Stimulated activated CD8-positive, alpha-beta memory T cell treated with anti-CD3 and anti-CD28 coated beads, Interleukin-15, amount 100 ng/mL, for 4 hours (primary cell): ENCODE measurements at places on chromosomes 7 and 10.

GRCh38 chr7:106584914-106585759 is 75.8 kb downstream of the CCDC71L start:
- DNase-seq = no peak

GRCh38 chr7:142746264-142746663 is 3.0 kb upstream of the PRSS1 start:
- no peak for DNase-seq

- no peak for DNase-seq
Observed at GRCh38 chr7:16619979-16620408, 25.6 kb downstream of the ANKMY2 start.

DNA sequence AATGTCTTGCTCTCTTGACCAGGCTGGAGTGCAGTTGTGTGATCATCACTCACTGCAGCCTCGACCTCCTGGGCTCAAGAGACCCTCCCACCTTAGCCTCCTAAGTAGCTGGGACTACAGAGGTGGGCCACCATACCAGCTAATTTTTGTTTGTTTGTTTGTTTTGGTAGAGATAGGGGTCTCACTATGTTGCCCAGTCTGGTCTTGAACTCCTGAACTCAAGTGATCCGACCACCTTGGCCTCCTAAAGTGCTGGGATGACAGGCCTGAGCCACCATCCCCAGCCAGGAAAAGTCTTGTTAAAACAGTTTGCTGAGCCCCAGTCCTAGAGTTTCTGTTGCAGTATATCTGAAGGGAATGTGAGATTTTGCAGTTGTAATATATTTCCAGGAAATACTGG is 83.9 kb downstream of the SKIDA1 start:
- no peak for DNase-seq

DNA sequence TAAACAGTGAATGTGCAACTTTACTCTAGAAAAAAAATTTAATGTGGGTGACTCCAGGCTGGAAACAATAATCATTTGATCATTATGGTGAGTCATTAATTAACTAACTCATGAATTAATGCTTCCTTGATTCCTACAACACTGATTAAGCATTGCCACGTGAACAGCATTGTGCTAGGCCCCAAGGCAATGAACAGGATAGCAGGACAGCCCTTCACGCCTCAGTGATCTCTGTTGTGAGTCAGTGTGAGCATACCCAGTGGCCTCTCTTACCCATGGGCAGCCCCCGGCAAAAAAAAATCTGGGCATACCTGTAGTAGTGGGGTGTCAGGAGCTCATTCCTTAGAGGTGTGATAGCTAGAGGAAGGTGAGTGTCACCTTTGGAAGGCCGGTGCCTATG is 76.0 kb downstream of the DENND2A start:
- DNase-seq = no peak

- no peak for DNase-seq
Observed at GRCh38 chr10:93579089-93579488, 12.6 kb downstream of the FFAR4 start.

DNA sequence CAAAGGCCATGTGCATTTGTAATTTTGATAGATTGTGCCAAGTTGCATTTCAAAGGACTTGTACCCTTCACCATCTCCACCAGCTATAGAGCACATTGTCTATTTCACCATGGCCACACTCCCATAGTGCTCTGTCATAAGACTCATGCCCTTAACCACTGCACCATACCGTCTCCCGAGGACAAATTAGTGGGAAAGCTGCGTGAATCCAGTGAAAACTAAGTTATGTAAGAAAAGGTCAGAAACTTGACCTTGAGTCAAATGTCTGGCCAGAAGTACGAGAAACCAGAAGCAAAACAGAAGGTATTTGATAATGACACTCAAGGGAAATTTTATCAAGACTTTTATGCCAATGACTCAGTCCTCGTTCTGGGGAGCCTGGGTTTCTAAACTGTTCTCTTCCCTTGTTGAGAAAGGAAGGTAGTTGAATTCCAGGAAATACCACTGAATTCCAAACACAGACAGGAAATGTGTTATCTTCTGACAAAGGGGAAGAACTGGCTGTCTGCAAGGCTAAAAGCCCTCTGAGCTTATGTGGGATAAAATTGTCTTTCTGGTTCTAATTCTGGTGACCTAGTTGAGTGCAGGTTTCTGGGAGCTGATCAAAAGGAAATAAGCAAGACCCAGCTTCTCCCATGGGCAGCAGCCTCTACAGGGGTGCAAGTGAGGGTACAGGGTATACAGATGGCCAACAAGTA is 49.7 kb downstream of the CDK1 start:
- DNase-seq = no peak

DNA sequence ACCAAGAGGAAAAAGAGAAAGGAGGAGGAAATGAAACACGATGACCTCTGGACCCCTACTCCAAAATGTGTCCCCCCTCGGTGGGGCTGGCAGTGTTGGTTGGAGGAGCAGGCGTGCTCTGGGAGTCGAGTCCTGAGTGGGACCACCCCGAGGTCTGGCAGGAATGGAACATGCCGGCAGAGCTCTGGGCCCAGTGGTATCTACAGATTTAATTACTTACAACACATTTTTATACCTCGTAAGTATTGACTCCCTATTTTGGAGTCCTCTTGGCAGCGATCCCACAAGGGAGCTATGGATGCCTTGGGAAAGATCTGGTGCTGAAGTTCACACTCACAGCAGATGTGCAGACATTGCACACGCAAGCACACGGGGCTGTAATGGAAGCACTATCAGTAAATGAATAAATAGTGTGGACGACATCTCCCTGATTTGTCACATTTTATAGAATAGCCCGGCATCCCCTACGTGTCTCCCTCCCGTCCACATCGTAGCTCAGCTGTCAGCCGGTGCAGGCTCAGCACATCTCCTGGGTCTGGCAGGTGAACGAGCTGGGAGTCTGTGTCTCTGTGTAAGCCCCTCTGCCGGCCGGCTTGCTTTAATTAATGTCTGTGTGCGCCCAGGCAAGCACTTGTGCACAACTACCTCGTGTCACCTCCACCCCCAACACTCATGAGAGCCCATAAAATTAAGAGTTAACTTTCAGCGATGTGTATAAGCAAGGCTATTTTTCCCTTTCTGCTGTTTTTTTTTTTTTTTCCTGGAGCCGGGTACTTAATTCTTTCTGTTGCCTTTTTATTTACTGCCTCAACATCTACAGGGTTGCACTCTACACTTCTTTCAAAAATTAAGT is 603.2 kb downstream of the LRMDA start:
- DNase-seq = no peak

GRCh38 chr10:80466724-80467326 is 12.7 kb downstream of the TSPAN14 start:
- no peak for DNase-seq

DNA sequence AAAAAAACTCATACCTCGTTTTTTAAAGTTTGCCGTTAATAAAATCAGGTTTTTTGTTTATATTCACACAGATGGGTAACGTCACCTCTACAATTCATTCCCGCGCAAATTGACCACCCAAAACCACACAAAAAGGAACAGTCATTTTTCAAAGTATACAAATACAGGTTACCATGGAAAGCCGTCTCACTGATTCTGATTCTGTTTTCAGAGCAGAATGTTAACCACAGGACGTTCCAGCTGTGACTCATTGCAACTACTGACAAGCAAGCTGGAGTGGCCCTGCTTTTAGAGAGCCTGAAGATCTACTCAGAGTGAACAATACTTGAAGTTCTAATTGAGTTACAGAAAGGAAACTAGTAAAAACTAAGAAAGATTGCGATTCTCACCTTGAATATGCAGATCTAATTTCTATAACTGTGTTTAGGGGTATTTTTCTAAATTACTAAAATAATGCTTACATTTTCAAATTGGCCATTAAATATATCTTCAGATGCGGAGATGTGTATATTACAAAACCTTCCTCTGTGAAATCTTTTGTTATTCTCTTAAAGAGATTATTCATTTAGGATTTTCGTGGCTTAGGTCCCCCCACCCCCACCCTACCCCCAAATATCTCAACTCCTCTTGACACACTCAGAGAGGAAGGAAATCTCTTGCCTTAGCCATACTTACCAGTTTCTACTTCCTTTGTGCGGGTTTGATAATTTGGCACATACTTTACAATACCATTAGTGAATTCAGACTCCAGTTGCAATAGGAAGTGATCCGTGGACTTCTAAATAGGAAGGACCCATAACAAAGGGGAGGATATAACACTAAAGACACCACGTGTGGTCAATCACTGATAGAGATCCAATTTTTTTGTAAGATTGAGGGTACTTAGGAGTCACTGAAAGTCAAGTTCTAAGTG is 106.0 kb downstream of the CUBN start:
- peak; percentile 37 for DNase-seq
